ENCODE measurements at places on chromosomes 2 and 18.
A peak's percentile ranks its signal among the peaks of the same experiment; 100 is the strongest.

DNA sequence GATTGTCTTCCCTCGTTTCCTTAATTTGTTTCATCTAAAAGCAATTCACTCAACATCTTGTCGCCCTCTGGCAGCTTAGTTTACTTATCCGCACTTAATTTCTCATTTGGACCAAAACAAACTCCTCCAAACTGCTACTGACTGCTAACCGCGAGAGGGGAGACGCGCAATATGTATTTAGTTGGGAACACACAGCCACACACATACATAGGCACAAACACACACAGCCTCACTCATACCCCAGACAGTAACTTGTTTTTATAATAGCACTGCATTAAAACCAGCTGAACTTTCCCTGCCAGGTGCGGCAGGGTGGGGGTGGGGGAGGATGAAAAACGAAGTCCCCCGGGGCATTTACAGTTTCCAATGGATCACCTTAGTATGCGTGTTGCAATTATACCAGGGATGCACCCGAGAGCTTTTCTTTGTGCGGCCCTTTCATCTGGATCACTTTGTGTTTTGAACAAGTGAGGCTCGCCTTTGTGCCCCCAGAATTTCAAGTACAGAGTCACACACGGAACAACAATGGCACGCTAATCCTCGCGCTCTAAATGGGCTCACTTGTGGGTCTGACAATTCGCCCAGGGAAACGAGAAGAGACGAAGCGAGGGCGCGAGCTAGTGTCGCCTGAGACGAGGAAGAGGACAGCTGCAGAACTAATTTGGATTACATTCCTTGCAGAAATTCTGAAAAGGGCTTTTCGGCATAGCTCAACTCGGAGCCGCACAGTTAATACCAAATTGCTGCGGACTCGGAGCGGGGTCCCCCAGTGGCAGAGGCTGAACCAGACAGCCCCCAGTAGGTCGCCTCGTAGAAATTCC, 2.4 kb downstream of the ERBB4 start:
- H3K27ac ChIP-seq = no peak overlapping the region
- H3K4me1 ChIP-seq = peaks cover 3% of the 10 kb centered on the region
- H3K4me3 ChIP-seq = peak overlapping the region; percentile 57
- DNase-seq = no peak

DNA sequence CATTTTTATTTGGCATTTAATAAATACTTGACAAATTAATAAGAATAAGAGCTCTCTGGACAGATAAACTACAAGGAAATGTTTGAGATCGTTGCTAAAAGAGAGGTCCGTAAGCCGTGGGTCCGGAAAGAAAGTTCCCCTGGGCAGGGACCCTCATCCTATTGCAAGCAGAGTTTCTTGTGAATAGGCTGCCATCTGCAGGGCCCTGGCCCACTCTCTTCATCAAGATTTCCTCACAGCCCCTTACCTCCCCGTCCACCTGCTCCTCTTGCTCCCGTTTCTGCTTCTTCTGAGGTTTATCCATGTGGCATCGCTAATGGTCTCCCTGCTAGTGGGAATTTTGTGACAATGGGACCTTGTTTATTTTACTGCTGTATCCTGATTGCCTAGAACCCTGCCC, 30.1 kb upstream of the MC5R start:
- no peaks in the 10 kb centered on the region for H3K4me1 ChIP-seq
- H3K36me3 ChIP-seq = peaks cover 3% of the 10 kb centered on the region
- H3K4me3 ChIP-seq = no peak overlapping the region
- H3K27me3 ChIP-seq = peaks cover 27% of the 10 kb centered on the region
- H3K27ac ChIP-seq = no peak overlapping the region

GRCh38 chr2:210199186-210199765, 26.0 kb downstream of the ACADL start:
- no peaks in the 10 kb centered on the region for H3K36me3 ChIP-seq
- no peaks in the 10 kb centered on the region for H3K4me1 ChIP-seq
- H3K27ac ChIP-seq = no peak overlapping the region
- H3K27me3 ChIP-seq = peaks cover 27% of the 10 kb centered on the region

GRCh38 chr18:69626171-69626570, 225.5 kb downstream of the DOK6 start:
- peaks cover 3% of the 10 kb centered on the region for H3K36me3 ChIP-seq
- H3K4me1 ChIP-seq = no peaks in the 10 kb centered on the region
- DNase-seq = no peak
- no peak overlapping the region for H3K4me3 ChIP-seq
- peaks cover 9% of the 10 kb centered on the region for H3K27me3 ChIP-seq
- no peak overlapping the region for H3K27ac ChIP-seq

DNA sequence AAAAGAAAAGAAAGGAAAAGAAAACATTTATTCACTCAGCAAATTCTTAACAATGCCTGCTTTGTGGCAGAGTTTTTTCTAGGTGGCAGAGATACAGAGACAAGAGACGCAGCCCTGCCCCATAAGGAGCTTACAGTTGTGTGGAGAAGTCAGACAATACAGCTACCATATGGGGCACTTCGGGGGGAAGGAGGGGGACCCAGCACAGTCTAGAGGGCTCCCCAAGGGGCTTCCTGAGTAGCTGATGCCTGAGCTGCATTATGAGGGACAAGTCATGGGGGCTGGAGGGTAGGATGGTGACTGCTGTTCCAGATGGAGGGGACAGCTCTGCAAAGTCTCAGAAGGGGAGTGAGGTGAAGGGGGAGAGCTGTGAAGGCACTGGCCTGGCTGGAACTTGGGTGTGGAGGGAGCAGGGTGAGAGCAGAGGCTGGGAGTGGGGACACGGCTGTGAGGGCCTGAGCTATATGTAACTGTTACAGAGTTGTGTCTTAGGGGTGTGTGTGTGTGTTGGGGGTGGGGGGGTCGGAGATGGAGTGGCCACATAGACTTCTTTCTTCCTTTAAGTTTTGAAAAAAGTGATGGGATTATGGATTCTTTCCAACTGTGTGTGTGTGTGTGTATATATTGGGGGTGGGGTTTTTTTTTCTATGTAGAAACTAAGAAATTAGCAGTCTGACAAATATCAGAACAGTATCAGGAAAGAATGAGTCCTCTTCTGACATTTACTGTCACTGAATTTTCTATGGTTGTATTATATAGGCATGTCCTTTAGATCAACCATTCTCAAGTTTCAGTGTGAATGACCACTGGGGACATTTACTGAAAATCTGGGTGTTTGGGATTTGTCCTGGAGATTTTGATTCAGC, 66.0 kb upstream of the HAAO start:
- no peak for DNase-seq
- H3K36me3 ChIP-seq = no peaks in the 10 kb centered on the region
- no peaks in the 10 kb centered on the region for H3K27me3 ChIP-seq
- H3K27ac ChIP-seq = no peak overlapping the region
- no peaks in the 10 kb centered on the region for H3K4me1 ChIP-seq
- H3K4me3 ChIP-seq = no peak overlapping the region

DNA sequence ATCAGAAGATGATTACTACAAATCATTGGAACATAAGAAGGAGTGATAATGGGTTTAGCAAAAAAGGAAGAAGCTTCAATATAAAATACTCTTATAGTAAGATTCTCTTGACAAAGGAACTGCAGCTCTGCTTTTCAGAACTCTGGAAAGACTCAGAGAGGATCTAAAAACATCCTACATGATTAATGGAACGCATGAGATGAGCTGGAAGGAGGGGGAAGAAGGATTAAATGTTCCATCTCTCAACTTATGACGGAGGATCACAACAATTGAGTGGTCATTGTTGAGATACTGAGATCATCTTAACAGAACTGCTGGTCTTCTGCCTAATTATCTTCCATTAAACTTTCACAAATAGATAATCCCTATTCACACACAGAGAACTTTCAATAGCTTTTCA, 267.5 kb upstream of the SLC8A1 start:
- no peaks in the 10 kb centered on the region for H3K36me3 ChIP-seq
- H3K4me3 ChIP-seq = no peak overlapping the region
- no peaks in the 10 kb centered on the region for H3K4me1 ChIP-seq
- DNase-seq = no peak
- no peaks in the 10 kb centered on the region for H3K27me3 ChIP-seq
- no peak overlapping the region for H3K27ac ChIP-seq

DNA sequence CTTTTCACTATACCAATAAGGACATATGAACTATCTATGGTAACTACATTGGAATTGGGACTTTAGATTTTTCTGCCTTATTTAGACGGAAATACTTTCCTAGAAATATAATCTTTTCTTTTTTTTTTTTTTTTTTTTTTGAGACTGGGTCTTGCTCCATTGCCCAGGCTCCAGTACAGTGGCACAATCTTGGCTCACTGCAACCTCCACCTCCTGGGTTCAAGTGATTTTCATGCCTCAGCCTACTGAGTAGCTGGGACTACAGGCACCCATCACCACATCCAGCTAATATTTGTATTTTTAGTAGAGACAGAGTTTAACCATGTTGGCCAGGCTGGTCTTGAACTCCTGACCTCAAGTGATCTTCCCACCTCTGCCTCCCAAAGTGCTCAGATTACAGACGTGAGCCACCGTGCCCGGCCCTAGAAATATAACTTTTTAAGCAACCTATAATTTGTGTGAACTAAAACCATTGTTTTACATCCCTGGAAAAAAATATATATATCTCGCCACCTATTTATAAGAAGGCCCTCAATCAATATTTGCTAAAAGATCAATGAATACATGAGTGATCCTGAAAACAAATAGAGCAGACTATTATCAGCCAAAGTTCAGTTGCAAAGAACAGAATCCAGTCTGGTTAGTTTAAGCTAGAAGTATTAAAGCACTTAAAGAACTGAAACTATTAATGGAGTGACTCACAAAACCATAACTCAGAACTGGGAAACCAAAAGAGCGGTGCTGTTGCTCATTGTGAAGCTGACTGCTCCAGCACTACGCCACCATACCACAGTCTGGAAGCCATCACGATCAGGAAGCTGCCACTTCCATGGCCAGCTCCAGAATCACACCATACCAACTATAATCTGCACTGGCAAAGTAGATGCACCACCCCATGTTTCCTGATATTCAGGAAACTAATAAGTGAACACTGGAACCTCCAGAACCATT, 8.4 kb upstream of the HNRNPLL start:
- DNase-seq = no peak
- H3K27ac ChIP-seq = no peak overlapping the region
- H3K27me3 ChIP-seq = peaks cover 5% of the 10 kb centered on the region
- H3K36me3 ChIP-seq = no peaks in the 10 kb centered on the region
- peaks cover 13% of the 10 kb centered on the region for H3K4me1 ChIP-seq
- peak overlapping the region; percentile 60 for H3K4me3 ChIP-seq

- DNase-seq = no peak
- no peak overlapping the region for H3K27ac ChIP-seq
- H3K27me3 ChIP-seq = peaks cover 34% of the 10 kb centered on the region
- peaks cover 12% of the 10 kb centered on the region for H3K4me1 ChIP-seq
Observed at GRCh38 chr2:23681356-23682140, 245.4 kb downstream of the ATAD2B start.

- peaks cover 14% of the 10 kb centered on the region for H3K4me1 ChIP-seq
Observed at GRCh38 chr2:110866466-110866865, 134.1 kb downstream of the ACOXL start.

DNA sequence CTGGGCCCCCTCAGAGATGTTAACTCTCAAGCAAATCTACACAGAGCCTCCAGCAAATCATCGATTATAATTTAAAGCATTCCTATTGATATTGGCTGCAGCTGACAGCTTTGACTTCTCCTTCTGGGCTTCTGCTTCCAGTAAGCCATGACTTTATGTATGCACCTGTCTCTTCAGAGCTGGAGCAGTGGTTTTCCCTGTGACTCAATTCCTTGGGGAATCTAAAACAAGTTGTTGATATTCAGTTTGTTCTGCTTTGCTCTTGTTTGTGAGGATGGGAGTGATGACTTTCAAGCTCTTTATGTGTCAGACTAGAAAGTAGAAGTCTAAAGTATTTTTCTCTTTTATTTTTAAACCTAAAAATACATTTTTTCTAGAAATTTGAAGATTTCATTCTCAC, 45.1 kb upstream of the TNP1 start:
- H3K4me3 ChIP-seq = no peak overlapping the region
- H3K27ac ChIP-seq = no peak overlapping the region
- peaks cover 2% of the 10 kb centered on the region for H3K36me3 ChIP-seq

DNA sequence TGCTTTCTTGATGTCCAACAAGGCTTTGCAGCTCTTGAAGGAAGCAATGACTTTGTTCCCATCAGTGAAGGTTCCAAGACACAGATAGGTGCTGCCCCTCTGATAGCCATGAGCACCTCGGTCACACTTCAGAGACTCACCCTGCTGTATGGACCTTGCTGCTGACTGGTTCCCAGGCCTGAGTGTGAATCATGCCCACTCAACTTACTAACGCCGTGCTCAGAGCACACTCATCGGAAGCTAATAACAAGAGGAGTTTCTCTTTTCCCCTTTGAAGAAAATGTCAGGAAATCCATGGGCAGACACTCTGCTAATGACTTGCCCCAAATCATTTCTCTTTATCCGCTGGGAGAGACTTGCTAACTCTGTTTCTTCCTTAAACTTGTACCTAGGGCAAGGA, 83.8 kb upstream of the ARL4C start:
- H3K27me3 ChIP-seq = peaks cover 30% of the 10 kb centered on the region
- no peaks in the 10 kb centered on the region for H3K36me3 ChIP-seq
- DNase-seq = no peak
- H3K4me1 ChIP-seq = no peaks in the 10 kb centered on the region
- H3K4me3 ChIP-seq = no peak overlapping the region
- H3K27ac ChIP-seq = no peak overlapping the region

DNA sequence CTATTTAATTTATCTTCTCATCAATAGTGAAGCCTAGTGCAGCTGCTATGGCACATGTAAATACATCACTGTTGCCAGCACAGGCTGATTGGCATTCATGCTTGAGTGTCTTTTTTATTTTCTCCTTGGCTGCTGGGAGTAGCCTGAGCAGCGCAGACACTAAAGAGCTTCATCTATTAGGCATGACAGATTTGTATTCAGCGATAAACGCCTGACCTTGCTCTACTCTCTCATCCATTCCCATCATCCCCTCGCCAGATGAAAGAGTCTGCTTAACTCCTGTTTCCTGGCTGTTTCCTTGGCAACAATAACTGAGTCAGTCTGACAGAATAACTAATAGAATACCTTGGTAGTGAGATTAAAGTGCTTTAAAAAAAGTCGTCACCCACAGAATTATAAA, 753.6 kb downstream of the DCC start:
- DNase-seq = no peak
- no peaks in the 10 kb centered on the region for H3K27me3 ChIP-seq
- no peaks in the 10 kb centered on the region for H3K4me1 ChIP-seq
- no peak overlapping the region for H3K4me3 ChIP-seq
- H3K36me3 ChIP-seq = no peaks in the 10 kb centered on the region

DNA sequence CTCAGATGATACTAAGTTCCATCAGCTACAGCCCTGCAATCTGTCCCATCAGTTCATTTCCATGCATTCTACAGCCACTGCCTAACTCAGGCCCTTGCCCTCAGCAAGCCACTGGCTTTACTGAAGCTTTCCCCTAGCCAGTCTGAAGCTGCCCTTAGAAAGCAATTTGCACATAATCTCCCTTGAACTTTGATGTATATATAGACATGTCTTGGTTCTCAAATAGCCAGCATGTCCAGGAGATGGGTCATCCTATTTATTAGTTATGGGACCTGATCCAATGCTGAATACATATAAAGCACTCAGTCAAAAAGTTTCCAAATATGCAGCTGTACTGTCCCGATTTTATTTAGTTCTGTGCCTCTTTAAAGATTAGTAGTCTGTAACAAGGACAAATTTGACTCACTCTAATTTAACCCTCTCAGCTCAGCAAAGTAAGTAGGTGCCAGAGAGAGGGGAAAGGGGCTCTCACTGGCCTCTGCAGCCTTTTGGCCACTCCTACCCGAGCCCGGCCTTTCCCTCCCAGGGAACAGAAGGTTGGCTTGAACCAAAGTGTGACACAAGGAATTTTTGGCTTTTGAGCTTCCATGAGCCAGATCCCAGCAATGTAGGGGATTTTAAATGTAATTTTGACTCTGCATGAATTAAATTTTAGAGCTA, 70.7 kb downstream of the CCDC93 start:
- no peak for DNase-seq
